ENCODE measurements at places on chromosomes 12 and 14.

- DNase-seq, result no peak
These were observed 23.8 kb downstream of the MAP3K9 start for GRCh38 chr14:70785556-70785955.

- DNase-seq, result no peak
These were observed 5.7 kb downstream of the FNTB start for GRCh38 chr14:64992328-64992885.

GRCh38 chr12:101414533-101415119 lies 7.1 kb upstream of the ARL1 start:
- DNase-seq, result no peak

- DNase-seq, result no peak
These were observed 121.7 kb downstream of the DUSP6 start for GRCh38 chr12:89230376-89231315.

DNA sequence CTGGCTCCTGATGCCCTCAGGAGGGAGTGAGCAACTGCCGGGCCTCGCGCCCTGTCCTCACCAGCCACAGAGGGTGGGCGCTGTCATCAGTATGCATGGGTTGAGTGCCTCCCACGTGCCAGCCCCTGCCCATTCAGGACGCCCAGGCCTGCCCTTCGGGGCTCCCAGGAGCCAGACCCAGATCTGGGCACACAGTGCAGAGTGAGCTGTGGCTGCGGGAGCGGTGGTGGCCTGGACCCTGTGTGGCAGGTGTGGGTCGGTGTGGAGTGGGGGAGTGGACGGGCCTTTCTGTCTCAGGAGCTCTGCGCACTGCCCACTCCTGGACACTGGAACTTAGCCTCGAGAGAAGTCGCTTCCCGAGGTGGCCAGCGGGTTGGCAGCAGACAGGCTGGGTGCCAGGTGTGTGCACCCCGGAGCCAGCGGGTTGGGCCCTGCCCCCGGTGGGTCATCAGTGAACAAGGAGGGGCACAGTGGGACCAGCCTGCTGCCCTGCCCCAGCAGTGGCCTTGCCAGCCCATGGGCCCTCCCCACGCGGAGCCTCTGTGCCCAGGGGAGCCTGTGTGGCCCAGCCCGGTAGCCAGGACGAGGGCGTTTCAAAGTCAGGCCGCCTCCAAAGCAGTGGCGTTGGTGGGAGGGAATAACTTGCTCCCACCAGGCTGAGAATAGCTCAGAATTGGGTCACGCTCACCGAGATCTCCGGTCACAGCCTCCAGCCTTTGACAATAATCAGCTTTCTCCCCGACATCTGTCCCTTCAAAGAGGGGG lies 9.5 kb downstream of the TRMT61A start:
- no peak for DNase-seq

DNA sequence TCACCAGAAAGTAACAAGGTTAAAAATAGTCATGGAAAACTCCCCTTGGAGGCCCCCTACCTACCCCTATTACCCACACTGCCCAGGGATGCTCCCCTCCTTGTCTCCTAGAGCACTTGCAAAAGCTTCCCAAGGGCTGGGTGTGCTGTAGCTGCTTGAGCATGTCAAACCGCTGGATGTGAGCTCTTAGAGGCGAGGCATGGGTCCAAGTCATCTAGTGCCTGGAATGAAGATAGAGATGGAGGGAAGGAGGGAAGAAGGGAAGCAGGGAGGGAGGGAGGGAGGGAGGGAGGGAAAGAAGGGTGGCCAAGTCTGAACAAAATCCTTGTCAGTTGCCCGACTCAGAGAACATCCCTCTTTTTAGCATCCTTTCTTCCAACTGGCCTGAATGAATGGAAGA lies 43.1 kb downstream of the LTBP2 start:
- no peak for DNase-seq

DNA sequence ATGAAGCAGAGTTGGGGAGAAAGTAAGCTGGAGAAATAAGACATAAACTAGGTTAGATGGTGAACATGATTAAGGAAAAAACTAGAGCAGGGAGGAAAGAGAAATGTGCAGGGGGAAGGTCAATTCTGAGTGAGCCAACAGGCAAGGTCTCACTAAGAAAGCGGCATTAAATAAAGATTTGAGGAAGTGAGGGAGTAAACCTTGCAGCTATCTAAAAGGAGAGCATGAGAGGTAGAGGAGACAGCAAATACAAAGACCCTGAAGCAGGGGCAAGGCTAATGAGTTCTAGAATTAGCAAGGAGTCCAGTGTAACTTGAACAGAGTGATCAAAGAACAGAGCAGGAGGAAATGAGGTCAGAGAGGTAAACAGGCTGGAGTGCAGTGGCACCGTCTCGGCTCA lies 4.4 kb upstream of the SOCS2 start:
- no peak for DNase-seq

DNA sequence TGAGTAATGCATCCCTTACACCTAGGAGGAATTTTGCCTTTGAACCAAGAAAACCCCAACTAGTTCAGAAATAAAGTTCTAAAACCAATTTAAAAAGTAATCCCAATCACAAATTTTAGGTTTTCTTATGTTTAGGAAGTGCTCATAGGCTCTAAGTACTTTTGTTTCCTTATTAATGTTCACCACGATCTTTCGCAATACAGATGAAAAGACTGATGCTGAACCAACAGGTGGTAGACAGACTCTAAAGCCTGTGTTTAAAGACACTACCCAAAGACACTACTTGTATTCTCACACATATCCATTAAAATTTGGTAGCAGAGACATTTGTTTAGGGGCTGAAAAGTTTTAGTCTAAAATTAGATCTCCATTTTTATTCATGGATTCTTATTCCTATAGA lies 10.6 kb upstream of the PHLDA1 start:
- DNase-seq, result no peak

DNA sequence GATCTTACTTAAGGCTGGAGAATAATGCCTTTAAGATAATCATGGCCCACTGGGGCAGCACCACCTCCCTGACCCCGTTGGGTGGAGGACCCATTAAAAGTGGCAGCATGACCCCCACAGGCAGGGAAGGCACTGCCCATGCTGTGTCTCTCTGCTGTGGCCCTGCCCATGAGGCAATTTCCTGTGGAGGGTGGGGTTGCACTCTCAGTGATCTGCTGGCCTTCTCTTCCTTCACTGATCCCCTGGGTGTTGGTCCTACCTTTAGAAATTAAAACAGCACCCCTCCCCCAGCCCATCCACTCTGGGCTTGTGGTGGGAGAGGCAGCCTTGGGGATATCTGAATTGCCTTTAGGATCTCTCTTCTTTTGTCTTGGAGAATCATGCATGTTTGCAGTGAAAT lies 17.3 kb downstream of the KLRK1 start:
- DNase-seq, result no peak

DNA sequence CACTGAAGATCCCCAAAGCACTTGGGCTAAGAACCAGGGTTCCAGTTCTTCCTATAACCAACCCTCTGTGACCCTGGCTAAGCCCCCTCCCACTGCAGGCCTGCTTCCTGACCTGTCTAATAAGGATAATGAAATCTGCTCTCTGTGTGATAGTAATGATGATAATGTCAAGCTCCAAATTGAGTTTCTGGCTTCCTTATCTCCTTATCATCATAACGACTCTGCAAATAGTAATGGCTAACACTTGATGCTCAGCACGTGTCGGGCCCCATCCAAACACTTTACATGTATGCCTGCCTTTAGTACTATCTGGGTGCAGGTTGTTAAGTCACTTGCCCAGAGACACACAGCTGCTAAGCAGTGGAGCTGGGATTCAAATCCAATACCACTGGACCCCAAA lies 5.0 kb upstream of the GPR162 start:
- DNase-seq, result no peak

DNA sequence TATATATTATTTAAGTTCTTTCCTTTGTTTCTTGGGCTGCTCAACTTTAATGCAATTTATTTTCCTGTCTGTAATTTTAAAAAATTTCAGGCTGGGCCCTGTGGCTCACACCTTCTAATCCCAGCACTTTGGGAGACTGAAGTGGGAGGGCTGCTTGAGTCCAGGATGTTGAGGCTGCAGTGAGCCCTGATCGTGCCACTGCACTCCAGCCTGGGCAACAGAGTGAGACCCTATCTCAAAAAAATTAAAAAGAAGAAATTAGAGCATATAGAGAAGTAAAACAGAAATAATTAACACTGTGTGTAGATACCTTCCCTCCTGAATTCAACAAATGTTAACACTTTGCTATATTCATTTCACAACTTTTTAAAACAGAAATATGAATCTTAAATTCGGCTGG lies 74.2 kb downstream of the DENND5B start:
- DNase-seq, result no peak

GRCh38 chr12:53961025-53961761 lies 6.5 kb downstream of the HOXC12 start:
- no peak for DNase-seq

DNA sequence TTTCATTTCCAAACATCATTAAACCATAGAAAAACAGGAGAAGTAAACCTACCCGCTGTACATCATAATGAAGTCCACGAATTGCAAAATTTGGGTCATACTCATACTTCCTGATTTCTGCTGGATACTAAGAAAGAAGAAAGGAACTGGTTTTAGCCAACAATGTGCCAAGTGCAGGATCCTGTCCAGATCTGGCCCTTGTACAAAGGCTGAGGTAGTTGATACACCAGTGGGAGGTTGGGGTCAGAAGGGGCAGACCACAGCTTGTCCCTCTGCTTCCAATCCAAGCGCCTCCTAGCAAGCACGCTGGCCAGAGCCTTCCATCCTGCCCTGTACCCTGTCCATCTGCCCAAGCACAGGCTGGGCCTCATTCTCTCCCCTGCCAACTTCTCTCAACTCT lies 34.2 kb downstream of the NT5DC3 start:
- DNase-seq, result no peak

DNA sequence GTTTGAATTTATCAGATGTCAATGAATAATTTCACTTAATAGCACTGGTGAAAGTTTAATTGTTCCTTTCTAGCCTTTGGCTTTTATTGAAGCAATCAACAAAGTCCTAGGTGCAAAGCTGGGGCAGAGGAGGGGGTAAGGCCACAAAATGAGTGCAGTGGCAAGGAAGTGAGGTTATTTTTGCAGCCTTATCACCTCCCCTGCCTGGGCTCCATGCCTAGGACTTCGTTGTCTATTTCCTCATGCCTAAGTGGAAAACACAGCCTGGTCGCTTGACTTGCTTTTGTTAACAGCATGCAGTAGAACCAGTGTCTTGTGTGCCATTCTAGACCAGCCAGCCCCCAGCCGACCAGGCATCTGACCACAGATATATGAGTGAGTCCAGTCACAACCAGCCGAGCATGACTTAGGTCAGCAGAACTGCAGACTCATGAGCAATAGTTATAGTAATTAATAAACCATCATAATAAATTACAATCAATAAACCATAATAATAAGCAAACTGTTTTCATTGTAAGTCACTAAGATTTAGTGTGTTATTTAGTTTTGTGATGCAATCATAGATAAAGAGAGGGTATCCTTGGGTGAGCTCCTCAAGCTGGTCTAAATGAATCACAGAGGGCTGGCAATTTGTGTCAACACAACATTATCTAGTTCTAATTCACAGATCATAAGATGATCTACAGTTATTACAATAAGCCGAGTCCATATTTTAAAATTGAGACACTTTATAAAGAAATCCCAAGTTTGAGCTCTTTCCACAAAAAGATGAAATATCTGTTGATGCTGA lies 156.8 kb downstream of the GLT1D1 start:
- no peak for DNase-seq

- no peak for DNase-seq
These were observed 35.3 kb upstream of the CSRNP2 start for GRCh38 chr12:51118706-51119105.

- DNase-seq, result no peak
These were observed 57.8 kb upstream of the FSCB start for GRCh38 chr14:44564908-44565307.

Data from amygdala (tissue), 56 donors.